ENCODE measurements at places on chromosomes 1 and 21.

GRCh38 chr1:31434979-31435378, 22.0 kb downstream of the SERINC2 start:
- no peak for DNase-seq

GRCh38 chr1:74463333-74463988, 49.0 kb downstream of the LRRC53 start:
- DNase-seq = no peak

GRCh38 chr1:41696381-41696780, 211.9 kb upstream of the EDN2 start:
- DNase-seq = no peak

GRCh38 chr1:37159102-37159501, 124.8 kb upstream of the GRIK3 start:
- peak; percentile 24 for DNase-seq

DNA sequence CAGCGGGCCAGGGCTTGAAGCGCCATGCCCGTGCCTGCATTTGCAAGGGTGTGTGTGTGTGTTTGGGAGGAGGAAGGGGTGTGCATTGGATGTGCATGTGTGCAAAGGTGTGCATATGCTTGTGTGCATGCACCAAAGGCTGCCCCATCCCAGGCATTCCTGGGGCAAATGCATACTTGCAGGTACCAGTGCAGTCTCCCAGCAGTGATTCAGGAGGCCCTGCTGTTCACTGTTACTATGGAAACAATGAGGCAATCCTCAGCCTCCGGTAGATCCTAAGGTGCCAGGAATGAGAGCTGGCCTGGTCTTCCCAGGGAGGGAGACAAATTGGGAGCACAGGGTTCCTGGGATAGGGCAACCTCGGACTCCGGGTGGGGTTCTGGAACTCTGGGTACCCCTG, 7.5 kb upstream of the FNDC5 start:
- DNase-seq = peak; percentile 24

GRCh38 chr1:203593723-203594122, 32.9 kb upstream of the ATP2B4 start:
- peak; percentile 46 for DNase-seq

GRCh38 chr21:38492007-38492406, 6.3 kb downstream of the ERG start:
- DNase-seq = no peak

GRCh38 chr1:160621633-160622413, 25.0 kb downstream of the SLAMF1 start:
- no peak for DNase-seq

DNA sequence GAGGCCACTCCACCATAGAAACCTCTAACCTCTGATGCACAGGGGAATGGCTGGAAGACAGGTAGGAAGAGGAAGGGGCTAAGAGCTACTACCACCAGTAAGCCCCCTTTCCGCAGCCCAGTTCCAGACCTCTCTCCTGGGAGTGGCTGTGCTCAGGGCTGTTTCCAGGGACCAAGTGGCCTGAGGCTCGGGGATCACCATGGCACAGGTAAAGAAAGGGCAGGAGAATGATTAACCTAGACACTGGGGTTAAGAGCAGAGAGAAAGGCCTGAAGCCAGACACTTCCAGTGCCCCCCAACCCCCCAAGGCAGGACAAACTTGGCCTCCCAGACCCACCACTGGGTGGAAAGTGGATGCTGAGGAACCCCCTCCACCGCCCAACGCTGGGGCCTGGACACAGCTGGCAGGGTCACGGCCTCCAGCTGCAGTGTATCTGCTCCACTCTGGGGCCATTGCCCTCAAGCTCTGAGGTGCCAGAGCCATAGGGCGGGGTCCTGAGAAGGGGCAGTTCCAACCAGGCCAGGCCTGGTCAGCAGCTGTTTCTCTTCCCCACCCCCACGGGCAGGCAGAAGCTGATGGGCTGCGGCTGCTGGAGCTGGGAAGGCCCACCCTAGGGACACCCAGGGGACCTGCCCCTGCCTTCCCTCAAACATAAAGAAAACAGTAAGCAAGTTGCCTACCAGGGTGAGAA, 2.6 kb downstream of the TAGLN2 start:
- no peak for DNase-seq

Data from T47D (cell line).